ENCODE measurements at places on chromosomes 5 and 9.

GRCh38 chr9:35675204-35675603, 1.5 kb downstream of the CA9 start:
- no peak for DNase-seq

GRCh38 chr5:96253140-96253539, 179.9 kb downstream of the PCSK1 start:
- DNase-seq: no peak

- DNase-seq: peak; percentile 71
These were observed 1.1 kb upstream of the MAT2B start for GRCh38 chr5:163504079-163504931.

GRCh38 chr5:109354761-109355160, 55.0 kb downstream of the PJA2 start:
- no peak for DNase-seq

GRCh38 chr5:464446-464842, 21.5 kb downstream of the EXOC3 start:
- no peak for DNase-seq

DNA sequence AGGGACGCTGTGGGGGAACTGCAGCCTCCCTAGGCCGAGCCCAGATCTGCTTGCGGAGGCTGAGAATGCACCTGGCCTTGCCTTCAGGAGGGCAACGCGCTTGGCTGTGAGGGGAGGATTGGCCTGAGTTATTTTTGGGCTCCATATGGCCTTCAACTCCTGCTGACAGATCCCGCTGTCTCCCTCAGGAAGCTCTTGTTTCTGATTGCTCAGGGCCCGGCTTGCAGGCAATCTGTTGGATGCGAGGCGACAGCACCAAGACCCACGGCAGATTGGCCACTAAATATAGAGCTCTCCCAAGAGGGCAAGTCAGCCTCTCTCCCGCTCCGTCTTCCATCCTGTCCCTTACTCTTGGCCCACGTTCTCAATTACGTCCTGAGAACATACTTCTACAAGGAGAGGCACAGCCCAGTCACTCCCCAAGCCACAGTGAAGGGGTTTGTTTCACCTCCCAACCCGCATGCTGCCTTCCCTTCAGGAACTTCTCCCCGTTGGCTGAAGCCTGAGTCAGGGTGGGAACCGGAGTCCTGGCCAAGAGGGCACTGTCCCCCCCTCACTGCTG, 53.6 kb downstream of the RASGEF1C start:
- peak; percentile 88 for DNase-seq

DNA sequence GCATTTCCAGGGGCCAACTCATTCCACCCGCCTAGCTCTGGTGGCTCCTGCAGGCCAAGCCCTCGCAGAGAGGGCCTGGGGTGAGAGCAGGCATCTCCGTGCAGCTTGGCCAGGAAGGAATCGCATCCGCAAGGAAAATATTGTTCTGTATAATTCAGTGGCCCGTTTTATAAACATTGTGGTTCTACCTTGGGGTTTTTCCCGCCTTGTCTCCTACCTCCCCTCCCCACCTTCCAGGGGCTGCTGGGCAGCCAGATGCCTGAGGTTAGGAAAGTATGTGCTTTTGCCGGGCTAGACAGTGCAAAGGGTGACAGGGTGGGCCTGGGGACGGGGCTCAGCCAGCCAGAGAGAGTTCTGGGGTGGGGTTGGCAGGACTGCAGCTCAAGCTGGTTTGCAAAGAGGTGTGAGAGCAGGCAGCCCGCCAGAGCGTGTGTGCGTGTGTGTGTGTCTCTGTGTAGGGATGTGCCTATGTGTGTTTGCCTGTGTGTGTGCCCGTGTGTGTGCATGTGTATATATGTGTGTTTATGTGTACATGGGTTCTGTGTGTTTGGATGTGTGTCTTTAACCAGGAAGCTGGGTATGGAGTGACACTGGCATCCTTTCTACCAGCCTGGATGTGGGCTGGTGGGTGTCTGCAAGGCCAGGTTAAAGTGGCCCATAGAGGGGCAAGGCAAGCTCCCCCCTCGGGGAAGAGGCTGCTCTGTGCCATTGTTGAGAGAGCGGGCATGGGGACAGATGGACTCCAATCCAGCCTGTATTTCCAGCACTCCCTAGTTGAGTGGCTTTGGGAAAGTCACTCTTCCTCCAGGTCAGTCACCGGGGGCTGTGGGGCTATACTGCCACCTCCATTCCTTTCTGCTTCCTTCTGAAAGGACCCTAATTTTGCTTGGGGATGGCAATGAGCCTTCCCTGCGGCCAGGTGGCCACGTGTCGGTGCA, 10.6 kb upstream of the SLC2A6 start:
- no peak for DNase-seq

GRCh38 chr9:76817489-76817888, 53.3 kb downstream of the PCA3 start:
- DNase-seq: no peak

GRCh38 chr9:96274939-96275338, 27.0 kb downstream of the HSD17B3 start:
- no peak for DNase-seq

DNA sequence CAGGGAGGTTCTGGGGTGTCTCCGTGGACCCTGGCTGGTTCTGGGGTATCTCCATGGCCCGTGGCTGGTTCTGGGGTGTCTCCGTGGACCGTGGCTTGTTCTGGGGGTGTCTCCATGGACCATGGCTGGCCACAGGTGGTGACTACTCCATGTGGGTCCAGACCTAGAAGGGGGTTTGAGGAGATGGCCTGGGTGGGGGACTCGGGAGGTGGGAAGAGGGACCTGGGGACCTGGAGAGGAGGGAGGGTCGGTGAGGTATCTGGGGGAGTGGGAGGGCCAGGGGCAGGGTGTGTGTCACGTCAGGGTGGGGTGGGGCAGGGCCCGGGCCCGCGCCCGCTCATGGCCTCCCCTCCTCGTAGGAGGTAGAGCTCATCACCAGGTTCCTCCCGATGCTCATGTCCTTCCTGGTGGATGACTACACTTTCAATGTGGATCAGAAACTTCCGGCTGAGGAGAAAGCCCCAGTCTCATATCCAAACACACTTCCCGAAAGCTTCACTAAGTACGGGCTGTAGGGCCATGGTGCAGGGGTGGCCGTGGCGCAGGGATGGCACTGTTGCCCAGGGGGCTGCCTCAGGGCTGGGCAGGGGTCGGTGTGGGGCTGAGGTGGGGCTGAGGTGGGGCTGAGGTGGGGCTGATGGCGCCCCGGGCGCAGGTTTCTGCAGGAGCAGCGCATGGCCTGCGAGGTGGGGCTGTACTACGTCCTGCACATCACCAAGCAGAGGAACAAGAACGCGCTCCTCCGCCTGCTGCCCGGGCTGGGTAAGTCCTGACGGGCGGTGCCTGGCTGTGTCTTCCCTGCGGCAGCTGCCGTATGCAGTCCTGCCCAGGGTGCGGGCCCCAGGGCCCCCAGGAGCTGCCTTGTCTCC, 10.7 kb upstream of the TOR4A start:
- DNase-seq: no peak

GRCh38 chr5:34485768-34486030, 170.4 kb upstream of the RAI14 start:
- no peak for DNase-seq

DNA sequence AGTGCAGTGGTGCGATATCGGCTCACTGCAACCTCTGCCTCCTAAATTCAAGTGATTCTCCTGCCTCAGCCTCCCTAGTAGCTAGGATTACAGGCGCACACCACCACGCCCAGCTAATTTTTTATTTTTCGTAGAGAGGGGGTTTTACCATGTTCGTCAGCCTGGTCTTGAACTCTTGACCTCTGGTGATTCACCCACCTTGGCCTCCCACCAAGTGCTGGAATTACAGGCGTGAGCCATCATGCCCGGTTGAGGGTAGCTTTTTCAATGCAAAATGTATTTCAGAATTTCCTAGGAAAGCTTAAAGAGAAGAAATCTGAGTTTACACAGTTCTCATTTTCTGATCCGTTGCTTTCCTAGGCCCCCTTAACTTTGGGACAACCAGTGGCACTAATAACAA, 15.7 kb downstream of the BDP1 start:
- no peak for DNase-seq

GRCh38 chr9:91048749-91049148, 247.1 kb downstream of the SYK start:
- DNase-seq: peak; percentile 74

GRCh38 chr5:28132151-28132550, 1093.8 kb upstream of the CDH9 start:
- no peak for DNase-seq

DNA sequence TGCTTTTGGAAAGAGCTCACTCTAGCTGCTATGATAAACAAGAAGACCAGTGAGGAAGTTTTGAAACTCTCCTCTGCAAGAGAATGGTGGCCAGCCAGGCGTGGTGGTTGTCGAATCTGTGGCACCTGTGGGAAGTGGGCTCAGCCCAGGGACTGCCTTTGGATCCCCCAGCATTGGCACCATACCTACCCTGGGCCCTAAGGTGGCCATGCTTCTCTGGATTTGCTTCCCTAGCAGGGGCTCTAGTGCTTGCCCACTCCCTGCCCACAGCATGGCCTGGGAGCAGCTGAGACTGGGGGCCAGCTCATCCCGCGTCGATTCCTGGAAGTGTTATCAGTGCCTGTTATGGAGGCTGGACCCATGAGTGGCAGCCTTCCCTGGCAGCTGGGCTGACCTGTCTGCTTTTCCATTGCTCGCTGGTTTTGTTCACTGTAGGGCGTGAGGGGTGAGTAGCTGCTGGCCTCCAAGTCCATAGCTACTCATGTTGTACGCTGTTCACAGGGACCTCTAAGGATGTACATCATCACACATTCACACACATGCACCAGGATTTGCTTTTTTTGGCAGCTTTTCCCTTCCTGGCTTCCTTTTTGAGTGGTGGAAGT, 2.3 kb downstream of the SLC22A4 start:
- DNase-seq: no peak

GRCh38 chr5:135996611-135997010, 32.2 kb upstream of the TGFBI start:
- no peak for DNase-seq

DNA sequence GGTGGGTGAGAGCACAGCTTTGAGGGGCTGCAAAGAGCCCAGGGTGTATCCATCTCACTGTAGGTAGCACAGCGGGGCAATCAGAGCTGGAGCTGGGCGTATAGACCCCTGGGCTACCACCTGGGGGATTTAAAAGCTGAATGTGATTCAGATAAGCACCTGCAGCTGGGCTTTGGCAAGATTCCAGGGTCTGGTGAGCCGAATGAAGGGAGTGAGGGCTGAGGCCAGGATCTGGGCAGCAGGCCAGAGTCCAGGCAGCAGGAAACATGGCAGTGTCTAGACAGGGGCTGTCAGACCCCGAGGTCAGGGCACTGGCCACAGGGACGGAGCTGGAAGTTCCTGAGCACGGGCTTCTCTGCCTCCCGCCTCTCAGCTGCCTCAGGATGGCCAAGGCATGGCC, 8.7 kb downstream of the ASS1 start:
- peak; percentile 74 for DNase-seq

- no peak for DNase-seq
These were observed 57.3 kb upstream of the CD180 start for GRCh38 chr5:67253911-67254310.

DNA sequence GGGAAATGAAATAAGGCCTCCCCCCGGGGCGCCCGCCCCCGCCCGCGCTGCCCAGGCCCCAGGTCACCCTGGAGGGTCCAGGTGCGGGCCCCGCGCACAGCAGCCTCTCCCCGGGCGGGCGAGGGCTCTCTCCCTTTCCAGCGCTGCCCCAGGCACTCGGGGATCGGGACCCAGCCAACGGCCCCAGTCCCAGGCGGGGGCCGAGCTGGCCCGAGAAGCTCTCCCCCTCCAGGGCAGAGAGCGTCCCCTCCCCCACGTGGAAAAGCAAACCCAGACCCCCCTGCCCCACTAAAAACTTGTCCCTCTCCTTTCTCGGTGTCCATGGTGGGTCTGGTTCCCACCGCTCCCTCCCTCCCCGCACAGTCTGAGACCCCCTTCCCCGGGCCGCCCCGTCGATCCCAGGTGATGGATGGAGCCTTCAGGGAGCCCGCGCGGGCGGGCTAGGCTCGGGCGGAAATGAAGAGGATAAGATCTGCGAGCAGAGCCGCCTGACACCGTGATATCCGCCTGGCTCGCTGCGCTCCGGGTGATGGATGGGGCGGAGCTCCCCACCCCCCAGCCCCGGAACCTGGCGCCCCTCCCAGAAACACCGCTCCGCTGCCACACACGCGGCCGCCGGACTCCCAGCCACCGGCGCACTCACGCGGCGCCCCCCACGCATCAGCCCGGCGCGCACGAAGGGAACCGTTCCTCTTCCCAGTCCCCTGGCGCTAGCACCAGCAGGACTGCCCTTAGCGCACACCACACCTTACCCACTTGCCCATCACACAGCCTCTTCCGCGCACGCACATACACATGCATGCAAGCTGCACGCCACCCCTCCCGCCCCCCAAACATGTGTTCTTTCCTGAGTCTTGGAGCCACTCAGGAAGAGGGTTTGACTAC, 81.7 kb upstream of the ZBTB43 start:
- DNase-seq: peak; percentile 79

GRCh38 chr5:102668220-102668932, 86.7 kb upstream of the PAM start:
- DNase-seq: peak; percentile 92

GRCh38 chr5:55004729-55005128, 19.3 kb upstream of the GZMK start:
- DNase-seq: no peak

- no peak for DNase-seq
These were observed 1366.1 kb downstream of the PTPRD start for GRCh38 chr9:9246726-9247125.

DNA sequence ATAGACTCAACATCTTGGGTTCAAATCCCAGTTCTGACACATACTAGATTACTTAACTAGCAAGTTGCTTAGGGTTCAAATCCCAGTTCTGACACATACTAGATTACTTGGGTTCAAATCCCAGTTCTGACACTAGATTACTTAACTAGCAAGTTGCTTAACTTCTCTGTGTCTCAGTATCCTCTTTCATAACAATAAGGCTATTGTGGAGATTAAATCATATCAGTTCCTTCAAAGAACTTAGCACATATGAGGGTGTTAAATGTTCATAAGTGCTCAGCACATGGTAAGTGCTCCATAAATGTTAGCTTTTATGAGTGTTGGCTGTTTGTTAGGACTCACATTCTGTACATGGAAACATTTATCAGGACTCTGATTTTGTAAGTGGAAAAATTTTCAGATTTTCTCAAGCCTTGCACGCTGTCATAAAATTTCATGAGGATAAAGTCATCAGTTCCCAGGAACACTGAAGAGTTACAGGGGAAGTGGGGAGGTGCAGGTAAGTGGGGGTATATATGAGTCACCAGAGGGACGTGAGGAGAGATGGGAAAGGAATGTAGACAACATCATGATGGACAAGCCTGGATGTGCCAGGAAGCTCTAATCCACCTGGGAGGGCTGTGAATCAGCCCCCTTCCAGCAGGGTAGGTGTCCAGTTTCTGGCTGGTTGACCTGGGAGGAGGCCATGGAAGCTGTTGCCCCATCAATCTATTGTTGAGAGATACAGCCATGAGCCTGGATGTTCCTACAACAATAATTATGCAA, 532.2 kb upstream of the WWC1 start:
- no peak for DNase-seq

- peak; percentile 39 for DNase-seq
These were observed 36.4 kb downstream of the JADE2 start for GRCh38 chr5:134561871-134562296.

DNA sequence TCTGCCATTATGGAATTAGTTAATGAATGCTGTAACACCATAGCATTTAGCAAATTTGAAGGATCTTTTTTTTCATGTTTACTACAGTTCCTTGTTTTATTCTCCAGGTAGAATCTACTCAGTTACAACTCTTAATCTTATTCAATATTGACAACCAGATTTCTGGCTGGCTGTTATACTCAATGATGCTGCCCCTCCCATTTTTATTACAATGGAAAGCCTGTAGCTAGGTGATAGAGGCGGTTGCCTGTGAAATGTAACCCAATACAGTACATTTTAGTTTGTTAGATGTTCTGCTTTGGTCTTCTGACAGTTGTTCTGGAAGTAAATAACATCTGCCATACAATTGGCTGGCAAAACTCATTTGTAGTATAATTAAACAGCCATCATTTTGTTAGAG, 294.2 kb downstream of the DMRTA1 start:
- no peak for DNase-seq
